Hematopoietic multipotent progenitor cell treated with erythropoietin and hydrocortisone succinate and interleukin-3 and kit ligand, for 8 days (in vitro differentiated cells): ENCODE measurements at places on chromosomes 4 and X.

- DNase-seq = peak; percentile 47
Observed at GRCh38 chrX:57156397-57157049, 19.3 kb upstream of the SPIN2A start.

- no peak for DNase-seq
Observed at GRCh38 chrX:127708155-127708554, 344.0 kb downstream of the ACTRT1 start.

GRCh38 chr4:3851881-3852280 lies 85.7 kb downstream of the ADRA2C start:
- no peak for DNase-seq

GRCh38 chrX:2664502-2664901 lies 26.6 kb upstream of the CD99 start:
- no peak for DNase-seq

DNA sequence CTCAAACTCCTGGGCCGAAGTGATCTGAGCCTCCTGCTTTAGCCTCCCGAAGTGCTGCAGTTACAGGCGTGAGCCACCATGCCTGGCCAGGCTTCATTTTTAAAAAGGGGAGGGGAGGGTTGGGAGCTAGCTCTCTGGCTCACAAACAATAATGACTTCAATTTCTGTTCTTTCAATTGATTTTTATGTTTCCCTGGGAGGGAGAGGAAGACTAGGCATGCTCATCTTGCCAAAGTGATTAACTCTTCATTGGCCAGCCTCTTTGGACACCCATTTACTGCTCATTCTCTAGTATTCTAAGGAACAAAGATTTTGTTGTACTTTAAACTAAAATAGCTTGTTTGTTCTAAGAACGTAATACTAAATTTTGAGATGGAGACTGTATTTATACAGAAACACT lies 43.4 kb upstream of the TRIM2 start:
- no peak for DNase-seq

- DNase-seq = no peak
Observed at GRCh38 chrX:100340491-100341141, 69.5 kb downstream of the PCDH19 start.

DNA sequence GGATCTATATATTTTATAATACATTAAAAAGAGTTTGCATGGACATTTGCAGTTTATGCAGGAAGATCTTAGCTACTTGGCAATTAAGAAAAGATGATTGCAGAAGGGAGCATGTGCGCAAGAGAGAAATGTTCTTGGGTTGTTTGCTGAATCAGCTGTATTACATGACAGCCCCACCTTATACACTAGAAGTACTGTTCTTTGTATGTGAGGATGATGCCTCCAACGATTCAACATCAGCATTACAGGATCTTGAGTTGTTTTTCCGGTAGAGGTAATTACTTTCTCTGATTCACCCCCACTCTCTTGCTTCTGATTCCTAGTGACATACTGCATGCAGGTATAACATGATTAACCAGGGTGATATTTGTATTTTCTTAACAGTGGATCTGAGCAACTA lies 140.8 kb downstream of the PCDH7 start:
- no peak for DNase-seq

DNA sequence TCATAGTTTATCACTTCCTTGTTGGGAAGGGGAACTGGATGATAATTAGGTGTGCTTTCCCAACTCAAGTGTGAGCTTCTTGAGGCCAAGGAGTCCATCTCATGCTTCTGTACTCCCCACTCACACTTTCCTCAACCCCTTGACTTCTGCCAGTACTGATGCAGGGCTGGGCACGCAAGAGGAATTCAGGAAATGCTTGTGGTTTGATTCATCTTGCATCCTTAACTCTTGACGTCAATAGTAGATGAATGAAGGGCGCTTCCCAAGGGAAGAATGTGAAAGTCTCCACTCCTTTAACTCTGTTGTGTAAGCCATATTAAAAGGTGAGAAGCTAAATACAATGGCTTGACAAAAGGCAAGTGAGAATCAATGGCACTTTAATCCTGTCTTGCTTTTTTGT lies 101.8 kb downstream of the AGTR2 start:
- no peak for DNase-seq

DNA sequence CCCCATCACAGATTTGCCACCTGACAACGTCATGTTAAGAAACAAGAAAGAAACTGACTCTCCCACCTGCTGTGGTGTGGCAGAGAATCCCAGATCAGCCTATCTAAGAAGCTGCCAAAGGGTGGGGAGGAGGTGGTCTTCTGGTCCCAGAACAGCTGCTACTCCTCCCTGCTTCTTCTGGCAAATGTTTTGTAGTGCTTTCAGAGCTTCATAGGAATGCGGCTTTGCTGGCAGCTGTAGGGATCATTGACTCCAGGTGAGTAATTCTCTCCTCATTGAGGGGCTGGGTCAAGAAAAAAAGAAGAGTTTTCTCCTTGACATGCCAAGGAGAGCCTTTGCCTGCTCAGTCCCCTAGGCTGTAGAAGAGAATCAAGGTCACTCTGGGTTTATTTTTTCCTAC lies 23.3 kb downstream of the NRK start:
- DNase-seq = no peak

DNA sequence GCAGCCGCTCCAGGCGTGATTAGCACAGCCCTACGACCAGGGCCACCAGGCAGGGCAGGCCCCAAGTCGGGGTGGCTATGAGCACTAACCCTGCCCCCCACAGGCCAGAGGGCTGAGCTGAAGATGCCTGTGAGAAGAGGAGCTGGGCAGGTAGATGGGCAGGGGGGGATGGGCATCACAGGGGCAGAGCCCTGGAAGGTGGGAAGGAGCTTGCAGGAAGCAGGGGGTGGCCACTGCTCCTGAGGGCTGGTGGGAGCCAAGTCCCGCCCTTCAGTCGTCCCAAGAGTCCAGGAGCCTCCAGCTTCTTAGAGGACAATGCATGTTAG lies 7.3 kb upstream of the MXD4 start:
- DNase-seq = no peak

DNA sequence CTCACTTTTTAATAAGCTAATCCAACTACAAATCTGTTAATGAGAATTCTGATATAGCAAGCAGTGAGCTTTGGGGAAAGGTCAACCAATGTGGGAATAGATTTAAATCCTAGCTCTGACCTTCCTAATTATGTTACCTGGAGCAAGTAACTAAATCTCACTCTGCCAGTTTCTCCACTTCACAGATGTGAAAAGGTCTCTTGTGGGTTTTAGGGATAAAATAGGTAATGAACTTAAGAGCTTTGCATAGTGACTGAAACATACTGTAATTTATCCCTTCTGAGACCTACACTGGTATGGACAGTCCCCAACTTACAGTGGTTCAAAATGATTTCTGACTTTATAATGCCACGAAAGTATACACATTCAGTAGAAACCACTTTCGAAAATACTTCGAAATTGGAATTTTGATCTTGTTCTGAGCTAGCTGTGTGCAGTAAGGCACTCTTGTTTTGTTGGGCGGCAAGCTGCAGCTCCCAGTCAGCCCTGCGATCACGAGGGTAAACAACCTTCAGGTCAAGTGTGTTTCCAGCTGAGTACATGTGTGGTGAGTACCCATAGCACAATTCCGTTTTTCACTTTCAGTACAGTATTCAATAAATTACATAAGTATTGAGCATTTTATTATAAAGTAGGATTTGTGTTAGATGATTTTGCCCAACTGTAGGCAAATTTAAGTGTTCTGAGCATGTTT lies 93.7 kb downstream of the ADGRL3 start:
- DNase-seq = no peak

DNA sequence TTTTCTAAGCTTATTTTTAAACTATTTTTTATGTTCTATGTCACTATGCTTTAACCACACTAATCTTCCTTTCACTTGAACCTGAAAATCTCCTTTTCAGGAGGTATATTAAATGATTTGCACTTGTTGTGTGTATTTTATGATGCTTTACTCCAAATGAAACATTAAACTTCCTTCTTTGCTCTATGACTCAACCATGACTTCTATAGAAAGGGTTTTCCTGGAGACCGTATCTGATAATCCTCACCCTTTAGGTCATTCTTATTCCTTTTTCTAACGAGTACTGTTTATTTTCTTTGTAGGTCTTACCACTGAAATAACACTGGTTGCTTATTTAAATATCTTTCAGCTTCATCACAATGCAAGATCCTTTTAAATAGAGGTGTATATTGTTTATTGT lies 1163.2 kb downstream of the PCDH18 start:
- DNase-seq = no peak

DNA sequence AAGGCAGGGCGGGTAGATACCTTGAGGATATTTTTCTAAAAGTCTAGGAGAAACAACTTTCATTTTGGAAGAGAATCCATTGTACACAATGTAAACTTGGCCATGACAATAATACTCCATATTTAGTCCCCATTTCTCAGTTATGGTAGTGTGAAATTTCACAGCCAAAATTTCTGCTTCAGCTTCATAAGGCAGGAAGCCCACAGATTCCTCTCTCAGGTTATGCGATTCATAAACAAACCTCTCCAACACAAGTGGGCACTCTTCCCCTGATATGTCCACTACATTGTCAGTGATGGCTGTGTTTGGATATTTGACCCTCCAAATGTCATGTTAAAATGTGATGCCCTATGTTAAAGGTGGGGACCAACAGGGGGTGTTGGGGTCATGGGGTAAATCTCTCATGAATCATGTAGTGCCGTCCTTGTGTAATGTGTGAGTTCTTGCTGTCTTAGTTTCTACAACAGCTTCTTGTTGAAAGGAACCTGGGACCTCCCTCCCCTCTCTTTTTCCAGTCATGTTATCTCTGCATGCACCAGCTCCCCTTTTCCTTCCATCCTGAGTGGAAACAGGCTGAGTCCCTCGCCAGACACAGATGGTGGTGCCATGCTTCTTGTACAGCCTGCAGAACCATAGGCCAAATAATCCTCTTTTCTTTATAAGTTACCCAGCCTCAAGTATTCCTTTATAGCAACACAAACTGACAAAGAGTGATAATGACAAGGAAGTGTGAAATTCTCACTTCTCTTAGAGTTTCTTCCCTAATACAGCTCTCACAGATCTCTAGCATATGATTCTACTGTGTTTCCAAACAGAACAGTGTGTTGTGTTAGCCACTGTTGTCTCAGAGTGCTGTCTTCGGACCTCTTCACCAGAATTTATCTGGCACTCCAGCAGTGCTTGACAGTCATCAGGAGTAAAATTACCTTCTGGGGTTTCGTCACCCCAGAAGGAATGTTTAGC lies 598.4 kb upstream of the GNPDA2 start:
- DNase-seq = no peak

- no peak for DNase-seq
Observed at GRCh38 chrX:97756879-97757278, 873.2 kb downstream of the RPA4 start.

DNA sequence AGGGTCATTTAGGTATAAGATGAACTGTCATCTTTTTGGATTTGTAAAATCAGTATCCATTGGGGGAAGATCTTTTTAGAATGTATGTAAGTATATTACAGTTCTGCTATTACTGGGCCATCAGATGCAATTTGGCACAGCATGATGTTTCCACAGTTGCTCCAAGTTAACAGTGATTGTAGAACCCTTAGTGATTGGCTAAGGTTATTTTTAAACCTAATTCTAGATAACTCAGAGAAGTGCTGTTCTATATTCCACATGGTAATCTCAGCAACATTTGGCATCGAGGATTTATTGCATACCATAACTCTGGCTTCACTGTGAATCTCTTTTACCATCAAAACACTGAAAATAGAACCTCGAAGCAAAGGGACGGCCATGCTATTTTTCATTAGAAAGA lies 215.7 kb upstream of the HAND2 start:
- DNase-seq = no peak

GRCh38 chr4:46249516-46249915 lies 125.7 kb upstream of the GABRG1 start:
- no peak for DNase-seq
